ENCODE measurements at places on chromosomes 7 and 10.

DNA sequence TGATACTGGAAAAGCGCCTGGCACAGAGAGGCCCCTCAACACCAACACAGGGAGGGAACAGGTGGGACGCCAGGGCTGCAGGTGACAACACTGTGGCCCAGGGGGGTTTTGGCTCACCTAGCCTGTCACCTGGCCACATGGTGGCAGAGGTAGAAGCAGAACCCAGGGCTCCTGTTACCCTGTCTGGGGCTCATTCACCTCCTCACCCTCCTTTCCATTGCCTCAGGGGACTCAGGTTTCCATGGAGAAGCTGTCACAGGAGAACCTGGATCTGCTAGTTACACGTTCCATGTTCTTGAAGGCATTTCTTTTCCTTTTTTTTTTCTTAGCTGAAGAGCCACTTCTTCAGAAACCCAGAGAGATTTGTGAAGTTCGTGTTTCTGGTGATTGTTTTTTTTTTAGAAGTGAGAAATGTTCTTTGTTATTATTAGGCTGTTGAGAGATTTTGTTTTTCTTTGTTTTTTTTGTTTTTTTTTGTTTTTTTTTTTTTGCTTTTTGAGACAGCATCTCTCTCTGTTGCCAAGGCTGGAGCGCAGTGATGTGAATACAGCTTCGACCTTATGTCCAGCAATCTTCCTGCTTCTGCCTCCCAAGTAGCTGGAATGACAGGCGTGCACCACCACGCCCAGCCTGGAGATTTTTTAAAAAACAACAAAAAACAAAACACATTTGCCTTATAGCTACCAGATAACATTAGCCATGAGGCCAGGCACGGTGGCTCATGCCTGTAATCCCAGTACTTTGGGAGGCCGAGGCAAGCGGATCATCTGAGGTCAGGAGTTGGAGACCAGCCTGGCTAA lies 16.0 kb downstream of the DENND2A start:
- DNase-seq, result no peak

- DNase-seq, result no peak
These were observed 21.9 kb upstream of the CREB3L2 start for GRCh38 chr7:138023618-138024342.

GRCh38 chr7:149773446-149774236 lies at the start of gene ZNF467:
ZNF467 (minus strand) TSS chr7:149773588; CDS start chr7:149771032, 2,556 bp downstream.
- no peak for DNase-seq

GRCh38 chr7:108875139-108875538 lies 305.5 kb downstream of the DNAJB9 start:
- no peak for DNase-seq

DNA sequence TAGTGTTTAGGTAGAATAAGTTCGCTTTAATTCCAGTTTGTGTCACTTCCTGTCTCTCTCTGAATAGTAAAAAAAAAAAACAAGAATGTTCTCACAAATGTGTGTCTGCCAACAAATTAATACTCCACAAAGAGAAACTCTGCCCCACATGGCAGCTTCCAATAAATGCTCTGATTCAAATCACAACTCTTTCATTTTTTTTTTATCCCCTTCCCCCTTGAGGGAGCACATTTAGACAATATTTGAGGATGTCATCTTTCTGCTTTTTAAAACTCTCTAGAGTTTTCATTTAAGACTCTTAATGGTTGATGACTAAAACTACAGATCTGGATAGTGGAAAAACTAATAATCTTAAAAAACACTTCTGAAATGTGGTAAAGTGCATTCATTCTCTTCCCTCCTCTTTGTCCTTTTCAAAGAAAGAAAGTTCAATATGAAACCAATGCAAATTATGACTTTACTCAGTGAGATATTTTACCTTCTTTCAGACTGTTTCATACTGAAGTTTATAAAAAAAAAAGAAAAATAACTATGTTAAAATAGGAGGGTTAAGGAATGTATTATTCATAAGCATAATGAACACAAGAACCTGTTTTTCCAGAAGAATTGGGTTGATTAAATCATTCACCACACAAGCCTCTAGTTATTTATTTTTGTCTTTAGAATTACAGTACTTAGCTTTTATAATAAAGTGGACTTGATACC lies 42.3 kb downstream of the ARID5B start:
- no peak for DNase-seq

DNA sequence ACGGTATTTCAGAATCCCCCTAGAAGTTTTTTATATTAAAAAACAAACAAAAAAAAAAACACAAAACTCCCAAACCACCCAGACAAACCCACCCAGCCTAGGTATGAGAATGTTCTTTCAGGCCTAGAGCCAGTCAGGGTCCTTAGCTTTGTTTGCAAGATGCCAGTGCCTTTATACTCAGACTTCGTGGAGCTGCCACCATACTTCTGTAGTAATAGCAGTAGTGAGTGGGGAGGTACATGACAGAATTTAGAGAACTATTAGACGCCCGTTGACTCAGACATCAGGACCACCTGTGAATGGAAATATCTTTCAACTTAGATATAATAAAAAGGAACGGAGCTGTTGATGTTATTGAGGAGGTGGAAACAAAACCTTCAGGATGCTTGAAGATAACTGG lies 138.2 kb upstream of the MKLN1 start:
- no peak for DNase-seq

- no peak for DNase-seq
These were observed 147.3 kb downstream of the NRCAM start for GRCh38 chr7:108308903-108309302.

- DNase-seq, result no peak
These were observed 9.9 kb upstream of the CXCL12 start for GRCh38 chr10:44394696-44395381.

DNA sequence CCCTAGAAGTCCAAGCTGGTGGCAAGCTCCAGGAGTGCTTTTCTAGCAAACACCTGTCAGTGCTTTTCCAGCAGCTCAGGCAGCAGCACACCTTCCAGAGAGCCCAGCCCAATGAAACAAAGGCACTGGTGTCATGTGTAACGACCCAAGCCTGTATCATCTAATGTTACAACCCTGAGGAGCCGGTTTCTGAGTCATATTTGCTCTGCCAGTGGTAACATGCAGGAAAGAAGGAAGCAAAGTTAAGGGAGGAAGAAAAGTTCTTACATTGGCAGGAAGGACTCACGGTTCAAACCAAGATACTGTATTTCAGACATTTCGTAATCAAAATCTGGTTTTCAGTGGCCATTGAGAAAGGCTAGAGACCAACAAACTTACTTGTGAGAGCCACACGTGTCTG lies at the start of gene ANKRD22:
TSS of gene ANKRD22 (minus strand) at position 139 of the 400 bp plus-strand sequence. CDS start 237 bp downstream, outside the sequence.
- no peak for DNase-seq

DNA sequence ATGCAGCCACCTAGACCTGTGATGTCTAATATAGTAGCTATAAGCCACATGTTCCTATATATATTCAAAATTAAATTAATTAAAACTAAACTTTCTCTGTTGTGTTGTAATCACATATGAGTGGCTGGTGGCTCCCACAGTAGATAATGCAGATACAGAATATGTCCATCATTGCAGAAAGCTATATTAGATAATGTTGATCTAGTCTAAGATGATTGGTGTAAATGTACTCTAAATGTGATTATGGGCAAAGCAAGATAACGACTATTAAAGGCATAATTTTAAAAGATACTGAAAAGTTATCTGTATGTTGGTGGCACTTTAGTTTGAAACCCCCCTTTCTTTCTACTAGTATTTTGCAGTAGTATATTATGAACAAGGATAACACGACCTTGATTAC lies 5.7 kb upstream of the HGF start:
- DNase-seq, result no peak

DNA sequence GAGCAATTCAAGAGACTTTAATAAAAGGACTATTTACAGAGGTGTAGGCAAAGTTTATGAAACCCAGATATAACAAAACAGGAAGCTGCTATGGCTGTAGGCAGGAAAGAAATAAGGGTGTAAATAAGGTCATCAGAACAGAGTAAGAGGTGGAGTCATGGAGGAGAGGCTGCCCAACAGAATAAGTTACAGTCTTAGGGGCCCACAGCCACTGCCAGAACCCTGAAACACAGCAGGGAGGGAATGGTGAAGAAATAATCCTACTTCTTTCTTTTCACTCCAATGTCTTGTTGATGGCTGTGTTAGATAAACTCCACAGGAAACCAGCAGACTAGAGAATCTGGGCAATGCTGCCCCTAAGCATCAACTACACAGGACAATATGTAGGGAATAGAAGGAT lies 155.8 kb upstream of the TAC1 start:
- DNase-seq, result no peak

- DNase-seq, result no peak
These were observed 142.0 kb downstream of the DOCK1 start for GRCh38 chr10:127046975-127047877.

GRCh38 chr7:33089142-33089541 lies 20.1 kb downstream of the RP9 start:
- no peak for DNase-seq

GRCh38 chr10:110852947-110853346 lies 18.8 kb upstream of the PDCD4 start:
- no peak for DNase-seq

- no peak for DNase-seq
These were observed 238.4 kb downstream of the DIP2C start for GRCh38 chr10:451021-451471.

GRCh38 chr7:134850066-134850465 lies 70.6 kb downstream of the CALD1 start:
- DNase-seq, result no peak

GRCh38 chr7:10860516-10860915 lies 113.2 kb upstream of the PHF14 start:
- no peak for DNase-seq

GRCh38 chr7:94810496-94810895 lies 96.9 kb upstream of the PPP1R9A start:
- DNase-seq, result no peak

DNA sequence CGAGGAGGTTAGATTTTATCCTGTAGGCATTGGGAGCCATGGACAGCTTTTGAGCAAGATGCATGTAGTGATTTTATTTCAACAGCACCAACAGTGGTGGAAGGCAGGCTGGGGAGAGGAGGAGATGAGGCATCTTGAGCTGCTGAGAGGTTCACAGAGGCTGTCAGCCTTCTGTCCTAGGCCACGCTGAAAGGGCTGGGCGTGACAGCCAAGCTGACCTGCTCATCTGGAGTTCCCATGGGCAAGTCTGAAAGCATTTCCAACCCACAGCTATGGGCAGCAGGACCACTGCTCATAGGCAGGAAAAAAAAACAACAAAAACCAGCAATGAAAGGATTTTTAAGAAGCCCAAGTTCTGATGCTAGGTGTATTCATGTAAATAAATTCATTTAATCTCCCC lies 7.7 kb downstream of the NEURL1 start:
- DNase-seq, result no peak

- no peak for DNase-seq
These were observed 49.5 kb downstream of the NEURL1 start for GRCh38 chr10:103542764-103543616.

GRCh38 chr10:44056206-44056605 lies 328.7 kb downstream of the CXCL12 start:
- DNase-seq, result no peak

DNA sequence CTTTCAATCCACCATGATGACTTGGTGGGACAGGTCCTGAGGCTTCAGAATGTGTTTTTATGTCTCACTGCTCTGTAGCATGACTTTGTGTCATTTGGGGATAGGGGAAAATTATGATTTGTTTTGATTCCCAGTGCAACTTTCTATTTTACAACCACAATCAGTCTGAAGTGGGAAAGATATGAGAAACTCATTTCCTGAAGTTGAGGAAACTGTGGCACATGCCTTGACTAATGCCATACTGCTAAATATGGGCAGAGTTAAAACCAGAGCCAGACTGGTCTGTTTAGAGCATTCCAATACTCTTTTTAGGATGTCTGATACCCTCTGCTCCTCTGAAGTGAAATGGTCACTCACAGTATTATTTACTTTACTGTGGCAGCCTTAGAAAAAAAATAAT lies 307.7 kb downstream of the ADRA2A start:
- no peak for DNase-seq

DNA sequence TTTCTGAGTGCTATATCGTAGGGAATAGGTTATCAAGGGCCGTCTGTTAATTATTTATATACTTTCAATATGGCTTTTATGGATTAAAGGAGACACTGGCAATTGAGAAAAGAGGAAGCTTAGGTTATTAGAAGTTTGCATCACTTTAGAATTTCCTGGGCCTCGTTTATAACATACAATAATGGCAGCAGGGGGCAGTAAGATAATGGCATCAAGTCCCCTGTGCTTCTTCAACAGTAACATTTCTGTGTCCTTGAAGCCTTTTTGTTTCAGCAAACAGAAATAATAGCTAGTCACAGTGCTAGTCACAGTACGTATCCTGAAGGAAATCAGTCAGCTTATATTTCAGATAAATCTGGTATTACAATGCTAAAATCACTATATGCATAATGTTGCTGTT lies 41.9 kb downstream of the SPAM1 start:
- no peak for DNase-seq

- no peak for DNase-seq
These were observed 14.1 kb downstream of the STEAP2 start for GRCh38 chr7:90225601-90226000.

DNA sequence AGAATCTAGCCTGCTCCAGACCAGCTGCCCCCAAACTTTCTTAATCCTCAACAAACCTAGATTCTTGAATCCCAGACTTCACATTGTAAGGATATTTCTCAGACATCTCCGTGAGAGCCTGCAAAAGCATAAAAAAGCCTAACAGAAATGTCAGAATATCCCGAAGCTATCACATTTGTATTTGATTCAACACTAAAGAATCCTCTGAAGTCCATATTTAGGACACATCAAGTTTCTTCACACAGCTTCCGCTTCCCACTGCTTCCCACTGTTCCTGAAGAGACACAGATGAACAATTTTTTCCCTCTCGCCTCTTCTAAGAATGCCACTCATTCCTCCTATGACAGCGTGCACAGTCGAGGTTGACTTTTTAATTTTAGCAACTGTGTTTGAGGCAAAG lies 396.2 kb upstream of the IGFBP3 start:
- DNase-seq, result peak; percentile 23

- no peak for DNase-seq
These were observed 1.9 kb downstream of the FGF8 start for GRCh38 chr10:101773923-101774588.

DNA sequence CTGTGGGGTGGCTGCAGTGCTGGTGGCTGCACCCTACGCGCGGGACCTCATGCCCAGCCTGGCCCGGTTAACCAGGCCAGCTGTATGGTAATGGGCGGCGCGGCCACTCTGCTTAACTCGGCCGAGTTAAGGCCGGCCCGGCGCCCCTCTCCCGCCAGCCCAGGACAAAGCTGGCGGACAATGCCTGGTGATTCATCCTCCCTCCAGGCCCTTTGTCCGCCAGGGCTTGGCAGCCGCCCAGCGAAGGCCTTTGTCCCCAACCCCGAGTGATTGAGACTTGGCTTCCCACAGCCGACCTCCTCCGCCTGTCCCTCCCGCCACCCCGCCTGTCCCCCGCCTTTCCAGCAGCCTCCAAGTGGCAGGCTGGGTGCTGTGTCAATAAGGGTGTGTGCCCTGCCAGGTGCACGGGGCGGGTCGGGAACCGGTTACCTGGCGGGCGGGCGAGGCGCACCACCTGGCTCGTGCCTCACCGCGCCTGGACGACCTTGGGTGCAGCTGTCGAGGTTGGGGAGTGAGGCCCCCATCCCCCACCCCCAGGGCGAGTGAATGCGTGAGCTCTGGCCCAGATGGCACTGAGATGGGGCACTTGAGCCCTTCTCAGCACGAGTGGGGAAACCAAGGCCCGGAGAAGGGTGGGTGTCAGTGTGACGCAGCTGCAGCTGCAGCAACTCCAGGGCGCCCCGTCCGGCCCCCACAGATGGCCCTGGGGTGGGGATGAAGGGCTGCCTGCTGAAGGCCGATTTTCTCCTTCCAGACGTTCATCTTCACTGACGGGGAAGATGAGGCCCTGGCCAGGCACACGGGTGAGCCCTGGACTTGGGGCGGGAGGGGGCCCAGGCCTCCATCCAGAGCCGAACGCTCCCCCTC lies 4.6 kb downstream of the LFNG start:
- DNase-seq, result no peak

- no peak for DNase-seq
These were observed 71.1 kb downstream of the INSYN2A start for GRCh38 chr10:127125331-127125730.
